ENCODE measurements at places on chromosomes 1 and 21.

DNA sequence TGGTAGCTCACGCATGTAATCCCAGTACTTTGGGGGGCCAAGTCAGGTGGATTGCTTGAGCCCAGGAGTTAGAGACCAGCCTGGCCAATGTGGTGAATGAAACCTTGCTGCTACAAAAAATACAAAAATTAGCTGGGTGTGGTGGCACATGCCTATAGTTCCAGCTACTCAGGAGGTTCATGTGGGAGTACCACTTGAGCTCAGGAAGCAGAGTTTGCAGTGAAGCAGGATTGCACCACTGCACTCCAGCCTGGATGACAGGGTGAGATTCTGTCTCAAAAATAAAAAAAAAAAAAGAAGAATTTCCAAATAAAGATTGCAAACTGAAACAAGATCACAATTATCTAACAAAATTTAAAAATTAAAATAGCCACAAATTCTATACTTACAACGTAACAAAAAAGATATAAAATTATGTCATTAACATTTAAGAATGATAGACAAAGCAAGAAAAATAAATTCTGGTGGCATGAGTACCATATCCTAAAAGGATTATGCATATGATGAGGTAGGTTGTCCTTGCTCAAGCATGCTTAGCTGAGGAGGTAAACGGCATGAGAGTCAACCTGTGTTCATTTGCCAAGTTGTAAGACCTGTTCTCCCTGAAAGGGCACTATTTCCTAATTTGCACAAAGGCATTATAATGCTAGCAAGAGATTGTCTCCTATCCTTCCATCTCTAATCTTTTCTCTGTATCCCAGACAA lies 20.2 kb downstream of the IPP start:
- DNase-seq = no peak

- no peak for DNase-seq
These were observed 10.3 kb downstream of the DNALI1 start for GRCh38 chr1:37567023-37567422.

- no peak for DNase-seq
These were observed 26.2 kb upstream of the EPHA2 start for GRCh38 chr1:16181887-16182719.

- no peak for DNase-seq
These were observed at the start of gene KRTAP10-2 for GRCh38 chr21:44551340-44551961. Gene KRTAP10-2, minus strand, starts transcription at chr21:44551505. Its CDS starts 47 bp downstream, at chr21:44551458.

- DNase-seq = no peak
These were observed 269.4 kb downstream of the AMY1C start for GRCh38 chr1:104018922-104019674.

- DNase-seq = no peak
These were observed 78.4 kb downstream of the CD58 start for GRCh38 chr1:116492358-116492811.

- DNase-seq = no peak
These were observed 14.1 kb downstream of the EPB41 start for GRCh38 chr1:28928314-28928941.

- DNase-seq = no peak
These were observed 65.4 kb upstream of the IPO9 start for GRCh38 chr1:201763455-201764140.

- no peak for DNase-seq
These were observed 114.5 kb downstream of the DSCAM start for GRCh38 chr21:40732253-40733023.

DNA sequence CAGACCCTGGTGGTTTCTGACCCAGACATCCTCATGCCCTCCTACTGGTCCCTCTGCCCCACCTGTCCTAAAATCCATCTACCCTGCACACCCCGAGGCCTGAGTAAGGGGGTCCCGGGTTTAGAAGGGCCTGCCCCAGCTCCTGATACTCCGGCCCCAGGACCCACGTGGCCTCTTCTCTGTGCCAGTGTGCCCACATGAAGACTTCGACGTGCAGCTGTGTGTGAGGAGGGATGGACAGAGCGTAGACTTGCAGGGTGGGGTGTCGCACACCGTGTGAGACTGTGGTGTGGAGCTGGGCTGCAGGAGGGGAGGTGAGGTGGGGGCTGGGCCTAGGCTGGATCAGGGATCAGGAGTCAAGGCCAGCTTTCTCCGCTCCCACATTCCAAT lies 461.1 kb downstream of the PTPRU start:
- DNase-seq = no peak

- no peak for DNase-seq
These were observed 62.9 kb downstream of the IFI44 start for GRCh38 chr1:78712467-78713051.

DNA sequence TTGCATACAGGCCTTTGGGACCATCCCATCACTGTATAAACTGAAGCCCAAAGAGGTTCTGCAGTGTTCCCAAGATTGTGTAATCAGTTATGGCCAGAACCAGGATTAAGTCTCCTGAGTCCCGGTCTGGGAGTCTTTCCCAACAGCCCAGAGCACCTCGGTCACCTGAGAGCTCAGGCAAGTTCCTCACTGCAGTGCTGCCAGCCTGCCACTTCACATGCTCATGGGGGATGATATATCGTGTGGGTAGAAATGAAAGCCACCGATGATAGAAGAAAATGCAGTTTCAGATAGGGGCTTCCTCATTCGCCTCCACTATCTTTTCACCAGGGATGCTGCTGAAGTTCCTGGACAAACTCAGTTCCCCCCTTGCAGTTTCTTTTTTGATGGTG lies 30.4 kb downstream of the FHAD1 start:
- no peak for DNase-seq

DNA sequence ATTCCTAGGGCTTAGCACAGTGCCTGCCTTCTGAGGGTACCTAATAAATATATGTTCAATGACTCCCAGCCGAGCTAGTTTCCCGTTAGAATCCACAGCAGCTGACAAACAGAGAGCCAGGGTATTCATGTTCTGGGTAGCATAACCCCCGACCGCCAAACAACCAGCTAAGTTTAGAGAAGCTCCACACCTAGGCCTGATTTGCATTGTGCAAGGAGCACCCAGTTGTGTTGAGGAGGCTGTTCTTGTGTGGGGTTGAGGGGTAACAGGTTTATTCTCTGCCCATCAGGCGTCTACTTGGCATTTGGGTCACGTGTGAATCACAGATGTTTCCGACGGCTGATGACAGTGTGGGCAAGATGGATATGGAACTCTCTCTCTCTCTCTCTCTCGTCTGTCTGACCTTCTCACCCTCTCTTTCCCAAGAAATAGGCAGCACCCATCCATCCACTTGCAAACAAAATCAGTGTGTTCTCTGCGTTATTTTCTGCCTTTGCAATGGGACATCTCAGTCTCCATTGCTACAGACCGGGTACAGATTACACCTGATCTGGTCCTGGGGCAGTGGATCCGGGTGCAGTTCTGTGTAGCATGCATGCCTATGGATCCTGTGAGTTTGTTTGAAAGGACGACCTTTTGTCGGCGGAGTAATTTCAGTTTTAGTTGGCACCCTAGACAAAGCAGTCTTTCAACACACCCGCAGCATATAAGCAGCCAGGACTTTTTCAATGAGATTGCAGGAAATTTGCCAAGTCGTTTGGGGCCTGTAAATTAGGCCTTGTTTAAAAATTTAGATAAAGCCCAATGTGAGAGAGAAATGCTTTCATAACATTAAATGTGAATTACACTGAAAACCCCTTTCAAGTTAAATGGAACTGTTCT lies 29.4 kb downstream of the KAZN start:
- no peak for DNase-seq

GRCh38 chr21:36396971-36397370 lies 11.8 kb downstream of the CHAF1B start:
- DNase-seq = no peak

GRCh38 chr21:39499156-39499555 lies 47.4 kb downstream of the SH3BGR start:
- no peak for DNase-seq

GRCh38 chr1:54463259-54464030 lies 57.3 kb upstream of the SSBP3 start:
- no peak for DNase-seq

- DNase-seq = peak; percentile 43
These were observed 29.4 kb upstream of the CD2 start for GRCh38 chr1:116724765-116725375.

- DNase-seq = no peak
These were observed 125.1 kb downstream of the CRB1 start for GRCh38 chr1:197393105-197393504.

- no peak for DNase-seq
These were observed 9.9 kb upstream of the TTC22 start for GRCh38 chr1:54811066-54811465.

GRCh38 chr1:71908303-71908702 lies 374.0 kb downstream of the NEGR1 start:
- no peak for DNase-seq

GRCh38 chr1:221699577-221699976 lies 42.3 kb downstream of the DUSP10 start:
- no peak for DNase-seq

- no peak for DNase-seq
These were observed 17.4 kb upstream of the GRHL3 start for GRCh38 chr1:24301785-24302175.

DNA sequence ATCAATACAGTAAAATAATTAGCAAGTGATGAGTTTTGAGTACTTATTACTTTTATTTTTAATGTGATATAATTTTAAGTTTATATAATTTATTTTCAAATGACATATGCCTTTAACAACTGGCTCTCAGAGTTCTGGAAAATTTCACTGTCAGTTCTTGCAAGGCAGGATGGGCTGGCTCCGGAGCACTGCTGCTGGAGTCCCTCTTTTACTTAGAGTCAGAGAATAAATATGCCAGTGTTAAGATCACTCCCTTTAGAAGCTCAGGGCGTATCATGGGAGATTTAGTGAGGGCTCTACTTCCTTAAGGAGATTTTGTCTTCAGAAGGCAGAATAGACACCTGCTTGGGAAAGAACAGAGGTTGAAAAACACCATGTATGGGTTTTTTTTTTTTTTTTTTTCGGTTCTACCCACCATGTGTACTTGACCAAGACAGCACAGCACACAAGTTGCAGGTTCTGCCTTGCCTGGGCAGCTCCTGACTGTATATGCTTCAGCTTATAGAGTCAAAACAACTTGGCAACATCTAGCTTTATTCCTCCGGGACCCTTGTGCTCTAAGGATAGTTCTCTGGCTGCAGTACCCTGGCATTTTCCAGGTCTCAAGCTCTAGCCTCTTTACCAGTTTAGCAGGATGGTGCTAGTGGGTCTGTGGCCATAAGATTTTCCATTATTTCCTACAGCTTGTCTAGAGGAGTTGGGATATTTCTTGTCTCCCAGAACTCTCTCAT lies 29.7 kb upstream of the FMOD start:
- no peak for DNase-seq

- DNase-seq = no peak
These were observed 94.0 kb downstream of the DPYD start for GRCh38 chr1:97826820-97827219.

- DNase-seq = no peak
These were observed 35.2 kb downstream of the GORAB start for GRCh38 chr1:170567214-170567613.

GRCh38 chr1:19824541-19824940 lies 9.5 kb upstream of the RNF186 start:
- DNase-seq = no peak

GRCh38 chr1:6578624-6579373 lies 995 bp upstream of the ZBTB48 start:
- DNase-seq = no peak

DNA sequence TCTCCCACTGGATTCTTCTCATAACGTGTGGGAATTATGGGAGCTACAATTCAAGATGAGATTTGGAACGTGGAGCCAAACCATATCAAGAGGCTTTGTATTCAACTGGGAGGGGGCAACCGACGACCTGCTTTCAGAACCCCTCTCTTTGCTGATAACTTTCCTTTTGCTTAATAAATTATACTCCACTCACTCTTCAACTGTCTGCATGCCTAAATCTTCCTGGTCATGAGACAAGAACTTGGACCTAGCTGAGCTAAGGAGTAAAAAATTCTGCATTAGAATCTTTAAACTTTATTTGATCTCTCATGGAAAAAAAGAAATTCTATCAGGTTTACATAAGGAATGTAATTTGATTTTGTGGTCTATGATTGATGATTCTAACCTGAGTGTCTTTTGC lies 86.7 kb upstream of the CYYR1 start:
- DNase-seq = no peak

DNA sequence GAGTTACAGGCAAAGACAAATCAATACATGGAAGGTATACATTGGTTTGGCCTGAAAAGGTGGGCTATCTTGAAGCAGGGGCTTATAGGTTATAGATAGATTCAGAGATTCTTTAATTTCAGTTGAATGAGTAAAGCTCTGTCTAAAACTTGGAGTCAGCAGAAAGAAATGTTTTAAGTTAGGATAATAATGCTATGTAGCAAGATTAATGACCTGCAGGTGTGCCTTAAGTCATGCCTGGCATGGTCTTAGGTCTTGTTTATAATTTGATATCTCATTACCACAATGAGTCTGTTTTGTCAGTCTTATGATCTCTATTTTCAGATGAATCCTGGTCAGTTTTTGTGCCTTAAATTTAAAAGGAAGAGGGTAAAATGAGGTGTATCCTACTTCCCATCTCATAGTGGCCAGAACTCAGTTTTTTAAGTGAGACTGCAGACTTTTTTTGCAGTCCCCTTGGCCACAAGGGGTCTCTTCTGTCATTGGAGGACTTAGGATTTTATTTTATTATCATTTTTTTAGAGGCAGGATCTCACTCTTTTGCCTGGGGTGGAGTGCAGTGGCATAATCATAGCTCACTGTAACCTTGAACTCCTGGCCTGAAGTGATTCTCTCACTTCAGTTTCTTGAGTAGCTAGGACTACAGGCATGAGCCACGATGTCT lies 21.3 kb upstream of the PGBD2 start:
- DNase-seq = no peak

- no peak for DNase-seq
These were observed 7.9 kb downstream of the ITSN1 start for GRCh38 chr21:33650230-33650629.

DNA sequence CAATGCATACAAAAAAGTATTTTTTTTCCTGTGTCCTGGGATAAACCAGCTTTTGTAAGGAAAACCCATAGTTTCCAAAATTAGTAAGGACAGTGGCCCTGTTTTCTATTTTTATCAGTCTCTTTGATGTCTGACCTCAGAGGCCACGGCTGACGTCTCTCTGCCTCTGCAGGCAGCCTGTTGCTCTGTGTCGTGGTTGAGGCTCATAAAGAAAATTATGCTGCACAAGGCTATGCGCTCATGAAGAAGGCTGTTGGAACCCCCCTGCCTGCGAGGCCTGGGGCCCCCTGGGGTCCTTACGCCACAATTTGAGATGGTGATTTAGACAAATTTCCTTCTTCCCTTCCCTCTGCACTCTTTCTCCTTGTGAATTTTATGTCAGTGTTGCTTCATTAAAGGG lies 48.9 kb downstream of the AGPAT3 start:
- no peak for DNase-seq

DNA sequence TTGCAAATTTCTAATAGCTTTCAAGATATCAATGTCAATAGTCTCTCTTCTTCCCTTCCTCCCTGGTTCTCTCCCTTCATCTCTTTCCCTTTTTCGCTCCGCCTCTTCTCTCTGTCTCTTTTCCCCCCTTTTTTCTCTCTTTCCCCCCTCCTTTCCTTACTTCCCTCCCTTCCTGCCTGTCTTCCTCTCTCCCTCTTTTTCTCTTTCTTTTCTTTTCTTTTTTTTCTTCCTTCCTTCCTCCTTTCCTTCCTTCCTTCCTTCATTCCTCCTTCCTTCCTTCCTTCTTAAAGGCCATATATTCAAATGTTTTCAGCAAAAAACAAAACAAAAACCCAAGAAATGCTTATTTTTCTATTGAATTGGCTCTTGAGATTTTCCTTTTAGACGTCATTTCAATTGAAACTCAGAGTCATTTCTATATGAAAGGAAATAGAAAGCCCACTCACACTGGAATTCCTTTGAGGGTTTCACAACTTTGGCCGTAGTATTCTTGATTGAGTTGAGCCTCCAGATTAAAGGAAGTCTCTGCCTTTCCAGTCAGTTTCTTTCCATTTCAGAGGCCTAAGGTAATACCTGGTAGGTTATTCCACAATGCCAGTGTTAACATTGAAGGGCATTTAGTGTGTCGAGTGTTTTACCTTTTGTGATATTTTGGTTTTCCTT lies 551.5 kb downstream of the LMO4 start:
- no peak for DNase-seq

All from stimulated activated CD4-positive, alpha-beta T cell treated with anti-CD3 and anti-CD28 coated beads, Interleukin-15, amount 100 ng/mL, for 1 hour (primary cell).